ENCODE measurements at places on chromosomes 12 and 14.
A peak's percentile ranks its signal among the peaks of the same experiment; 100 is the strongest.

DNA sequence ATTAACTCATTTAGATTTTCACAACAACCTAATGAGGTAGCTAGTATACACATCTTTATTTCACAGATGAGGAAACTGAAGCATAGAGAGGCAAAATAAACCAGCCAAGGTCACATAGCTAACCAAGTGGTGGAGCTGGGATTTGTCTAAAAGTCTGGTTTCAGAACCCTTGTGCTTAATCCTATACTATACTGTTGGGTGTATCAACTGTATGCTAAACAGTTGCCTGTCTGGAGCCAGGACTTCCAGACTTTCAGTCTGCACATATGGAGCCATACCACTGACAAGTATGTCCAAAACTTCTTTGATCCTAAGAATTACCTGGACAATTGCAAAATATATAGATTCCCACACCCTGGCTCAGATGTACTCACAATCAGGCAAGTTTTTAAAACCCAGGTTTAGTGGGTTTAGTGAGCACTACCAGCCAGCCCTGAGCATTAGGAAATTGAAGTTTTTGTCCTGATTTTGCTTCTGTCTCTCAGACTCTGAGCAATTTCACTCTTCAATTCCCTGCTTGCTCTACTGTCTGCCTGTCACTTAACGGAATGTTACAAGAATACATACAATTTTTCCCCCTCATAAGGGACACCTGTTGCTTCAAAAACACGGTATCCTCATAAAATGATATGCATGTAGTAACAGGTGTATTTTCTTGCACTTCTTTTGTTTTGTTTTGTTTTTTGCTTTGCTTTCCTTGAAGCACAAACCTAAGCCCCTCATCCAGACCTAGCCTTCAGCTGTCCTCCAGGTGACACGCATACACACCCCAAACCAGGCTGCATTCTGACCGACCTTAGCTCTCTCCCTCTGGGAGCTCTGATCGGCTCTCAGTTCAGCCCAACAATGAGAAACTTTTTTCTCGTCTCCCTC is 9.6 kb upstream of the SALL2 start:
- no peak for DNase-seq

DNA sequence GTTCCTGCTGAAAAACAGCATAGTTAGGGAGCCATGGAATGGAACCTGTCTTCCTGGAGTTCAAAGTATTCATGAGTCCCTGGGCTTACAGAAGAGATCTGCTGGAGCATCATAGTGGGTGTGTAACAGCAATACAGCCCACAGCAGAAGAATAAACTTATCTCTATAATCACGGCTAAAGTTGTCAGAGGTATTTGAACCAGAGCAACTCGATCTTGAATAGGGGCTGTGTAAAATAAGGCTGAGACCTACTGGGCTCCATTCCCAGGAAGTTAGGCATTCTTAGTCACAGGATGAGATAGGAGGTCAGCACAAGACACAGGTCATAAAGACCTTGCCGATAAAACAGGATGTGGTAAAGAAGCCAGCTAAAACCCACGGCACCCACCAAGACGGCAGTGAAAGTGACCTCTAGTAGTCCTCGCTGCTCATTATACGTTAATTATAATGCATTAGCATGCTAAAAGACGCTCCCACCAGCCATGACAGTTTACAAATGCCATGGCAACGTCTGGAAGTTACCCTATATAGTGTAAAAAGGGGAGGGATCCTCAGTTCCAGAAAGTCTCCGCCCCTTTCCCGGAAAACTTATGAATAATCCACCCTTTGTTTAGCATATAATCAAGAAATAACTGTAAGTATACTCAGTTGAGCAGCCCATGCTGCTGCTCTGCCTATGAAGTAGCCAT is 223.4 kb downstream of the PCNX1 start:
- no peak for DNase-seq

DNA sequence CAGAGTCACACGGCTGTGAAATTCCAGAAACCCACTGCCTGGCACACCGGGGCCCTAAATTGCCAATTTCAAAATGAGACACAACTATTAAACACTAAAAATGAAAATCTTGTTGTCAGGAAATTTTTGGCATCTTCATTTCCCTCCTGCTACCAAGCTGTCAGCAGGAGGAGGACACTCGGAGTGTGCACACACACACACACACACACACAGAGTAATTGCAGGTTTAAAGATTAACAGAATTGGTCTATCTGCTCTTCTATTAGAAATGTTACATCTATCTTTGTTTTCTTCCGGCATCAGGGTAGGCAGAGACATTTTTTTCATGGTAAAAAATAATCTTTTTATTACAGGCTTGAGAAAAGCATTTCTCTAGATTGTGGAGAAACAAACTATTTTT is 314.2 kb downstream of the EGLN3 start:
- no peak for DNase-seq

- no peak for DNase-seq
These were observed 227.7 kb upstream of the TMEM260 start for GRCh38 chr14:56351861-56352260.

DNA sequence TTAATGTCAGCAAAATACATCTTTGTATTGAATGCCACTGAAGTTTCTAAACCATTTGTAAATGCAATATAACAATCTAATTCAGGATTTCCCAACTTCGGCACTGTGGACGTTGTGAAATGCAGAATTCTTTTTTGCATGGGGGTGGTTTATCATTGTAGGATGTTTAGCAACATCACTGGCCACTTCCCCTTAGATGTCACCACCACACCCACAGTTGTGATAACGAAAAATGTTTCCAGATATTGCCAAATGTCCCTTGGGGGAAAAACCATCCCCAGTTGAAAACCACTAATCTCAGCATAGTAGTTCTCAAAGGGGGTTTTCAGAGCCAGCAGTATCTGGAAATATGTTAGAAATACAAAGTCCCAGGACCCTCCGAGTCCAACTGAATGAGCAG is 203.3 kb downstream of the NAV3 start:
- no peak for DNase-seq

DNA sequence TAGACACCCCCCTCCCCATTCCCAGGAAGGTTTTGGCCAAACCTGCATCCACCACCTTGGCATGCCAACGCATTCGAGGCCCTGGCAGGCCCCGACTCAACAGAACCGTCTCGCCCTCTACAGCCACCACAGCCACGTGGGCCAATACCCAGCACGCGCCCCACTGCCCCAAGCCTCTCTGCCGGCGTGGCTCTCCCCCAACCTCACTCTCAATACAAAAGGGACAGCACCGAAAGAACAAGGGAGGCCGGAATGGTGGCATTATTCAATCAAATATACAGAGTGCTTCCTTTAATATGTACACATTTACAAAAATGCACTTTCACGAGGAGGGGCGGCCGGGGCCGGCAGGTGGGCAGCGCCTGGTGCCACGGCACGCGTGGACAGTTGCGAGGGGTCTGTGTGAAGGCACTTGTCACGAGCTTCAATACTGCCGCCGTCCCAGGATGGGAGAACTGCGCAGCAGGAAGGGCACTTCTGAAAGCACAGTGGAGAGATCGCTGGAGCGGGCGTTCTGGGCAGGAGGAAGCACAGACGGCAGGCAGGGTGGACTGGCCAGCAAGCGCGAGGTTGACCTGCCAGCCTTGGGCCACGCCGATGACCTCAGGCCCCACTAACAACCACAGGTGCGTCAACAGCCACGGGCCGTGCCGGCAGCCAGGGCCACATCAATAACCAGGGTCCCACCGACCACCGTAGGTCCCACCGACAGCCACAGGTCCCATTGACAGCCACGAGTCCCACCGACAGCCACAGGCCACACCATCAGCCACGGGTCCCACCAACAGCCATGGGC is 26.9 kb downstream of the JAG2 start:
- no peak for DNase-seq

DNA sequence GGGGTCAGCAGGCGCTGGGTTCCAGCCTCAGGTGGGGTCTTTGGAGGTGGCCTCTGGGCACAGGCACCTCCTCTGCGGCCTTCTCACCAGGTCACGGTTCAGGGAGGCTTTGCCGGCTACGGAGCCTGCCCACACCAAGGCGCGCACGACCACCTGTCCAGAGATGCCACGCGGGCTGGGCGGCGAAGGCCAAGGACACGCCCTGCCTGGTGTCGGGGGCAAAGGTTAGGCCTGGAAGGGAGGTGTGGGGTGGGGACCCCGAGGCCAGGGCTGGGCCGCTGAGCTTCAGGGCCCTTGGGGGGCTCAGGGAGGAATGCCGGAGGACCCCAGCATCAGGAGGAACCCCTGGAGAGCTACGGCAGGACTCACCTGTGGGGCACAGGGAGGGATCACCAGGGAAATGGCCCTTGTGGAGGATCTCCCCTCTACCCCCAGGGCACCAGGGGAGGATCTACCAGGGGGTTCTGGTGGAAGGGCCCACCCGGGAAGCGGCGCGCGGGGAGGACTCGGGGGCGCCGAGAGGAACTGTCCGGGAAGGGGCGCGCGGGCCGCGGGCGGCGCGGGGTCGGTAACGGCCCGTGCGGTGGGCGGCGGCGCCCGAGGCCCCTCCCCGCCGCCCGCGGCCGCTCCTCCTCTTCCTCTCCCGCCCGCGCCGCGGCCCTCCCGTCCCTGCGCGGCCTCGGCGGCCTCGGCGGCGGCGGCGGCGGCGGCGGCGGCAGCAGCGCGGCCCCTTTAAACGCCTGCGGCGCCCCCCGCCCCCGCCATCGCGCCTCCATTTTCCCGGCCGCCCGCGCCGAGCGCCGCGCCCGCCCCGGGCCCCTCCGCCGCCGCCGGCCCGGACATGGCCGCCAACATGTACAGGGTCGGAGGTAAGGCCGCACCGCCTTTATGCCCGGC is at the start of gene MTA1:
Gene MTA1, plus strand, starts transcription at position 633 of the 897 bp plus-strand sequence. Its CDS starts 209 bp downstream, at position 842.
- DNase-seq = peak; percentile 19

DNA sequence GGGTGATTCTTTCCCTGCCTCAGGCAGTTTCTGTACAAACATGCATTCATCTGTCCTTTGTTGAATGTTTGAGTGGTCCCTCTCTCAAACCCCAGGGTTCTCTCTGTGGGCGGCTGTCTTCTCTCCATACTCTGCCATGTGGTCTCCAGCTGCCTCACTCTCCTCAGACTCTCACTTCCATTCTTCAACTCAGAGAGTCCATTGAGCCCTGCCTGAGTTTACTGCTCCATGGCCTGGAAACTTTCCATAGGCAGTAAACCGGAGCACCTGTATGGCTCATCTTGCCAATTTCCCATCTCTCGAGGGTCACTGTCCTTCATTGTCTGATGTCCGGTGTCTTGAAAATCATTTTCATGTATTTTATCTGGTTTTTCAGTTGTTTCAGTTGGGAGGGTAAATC is 11.3 kb downstream of the C14orf132 start:
- no peak for DNase-seq

DNA sequence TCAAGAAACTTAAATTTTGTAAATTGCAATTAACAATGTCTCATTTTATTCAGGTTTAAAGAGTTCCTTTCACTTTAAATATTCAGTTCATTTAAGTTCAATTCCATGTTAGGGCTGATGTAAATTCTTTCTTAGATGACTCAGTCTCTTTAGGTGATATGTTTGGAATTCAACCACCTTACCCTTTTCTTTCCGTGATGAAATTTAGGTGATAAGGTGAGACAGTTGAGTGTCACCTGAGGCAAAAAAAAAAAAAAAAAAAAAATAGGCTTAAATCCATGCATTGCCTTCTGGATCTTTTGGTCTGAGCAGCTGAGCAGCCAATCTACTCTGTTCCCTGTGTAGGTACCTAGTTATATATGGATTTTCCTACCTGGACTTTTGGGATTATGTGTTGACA is 299.5 kb downstream of the DAD1 start:
- no peak for DNase-seq

DNA sequence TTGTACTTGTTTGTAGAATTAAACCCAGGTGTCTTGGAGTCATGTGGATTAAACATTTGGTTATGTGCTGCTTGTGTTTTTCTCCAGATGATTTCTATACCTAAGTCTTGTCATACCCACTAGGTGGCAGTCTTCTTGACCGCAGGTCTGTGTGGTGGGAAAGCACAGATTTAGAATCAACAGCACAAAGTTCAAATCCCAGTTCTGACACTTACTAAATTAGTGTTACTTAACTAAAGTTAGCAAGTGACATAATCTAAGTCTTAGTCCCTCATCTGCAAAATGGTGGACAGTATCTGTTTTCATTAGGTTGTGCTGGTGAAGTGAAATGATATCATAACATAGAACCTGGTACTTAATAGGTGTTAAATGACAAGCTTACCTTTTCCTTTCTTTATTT is 151.0 kb upstream of the ARHGAP5 start:
- DNase-seq = peak; percentile 26

- no peak for DNase-seq
These were observed 708 bp upstream of the IGFBP6 start for GRCh38 chr12:53096759-53097158.

DNA sequence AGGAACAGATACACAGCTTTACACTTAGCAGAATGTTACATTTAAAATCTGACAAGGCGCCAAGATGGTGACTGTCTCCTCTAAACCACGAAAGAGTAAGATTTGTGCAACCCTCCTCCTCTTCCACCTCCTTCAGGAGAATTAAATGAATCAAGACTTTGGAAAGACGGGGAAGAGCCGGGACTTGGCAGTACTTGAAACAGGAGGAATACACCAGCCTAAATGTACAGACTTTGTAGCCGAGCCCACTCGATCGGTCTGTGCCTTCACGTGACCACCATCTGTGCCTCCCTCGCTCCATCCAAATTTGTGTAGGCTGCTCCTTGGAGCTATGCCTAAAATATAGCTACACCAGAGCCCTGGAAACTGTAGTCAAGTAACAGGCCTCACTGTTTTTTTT is 38.3 kb downstream of the SSPN start:
- DNase-seq = no peak

DNA sequence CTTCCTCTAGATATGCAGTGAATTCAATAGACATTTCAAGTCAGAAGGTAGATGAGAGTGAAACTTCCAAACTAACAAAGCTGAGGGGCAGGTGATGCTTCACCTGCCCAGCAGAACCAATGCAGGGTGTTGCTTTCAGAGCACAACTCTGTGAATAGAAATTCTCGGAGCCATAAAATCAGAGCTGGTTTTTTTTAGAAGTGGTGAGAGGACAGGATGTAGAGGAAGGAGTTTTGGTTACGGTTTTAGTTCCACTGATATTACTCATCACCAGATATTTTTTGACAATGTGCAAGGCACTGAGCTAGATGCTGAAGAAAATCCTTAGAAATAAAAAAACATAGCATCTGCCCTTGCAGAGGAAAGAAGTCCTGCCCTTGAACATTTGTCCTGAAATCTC is 62.2 kb downstream of the BMP4 start:
- no peak for DNase-seq

DNA sequence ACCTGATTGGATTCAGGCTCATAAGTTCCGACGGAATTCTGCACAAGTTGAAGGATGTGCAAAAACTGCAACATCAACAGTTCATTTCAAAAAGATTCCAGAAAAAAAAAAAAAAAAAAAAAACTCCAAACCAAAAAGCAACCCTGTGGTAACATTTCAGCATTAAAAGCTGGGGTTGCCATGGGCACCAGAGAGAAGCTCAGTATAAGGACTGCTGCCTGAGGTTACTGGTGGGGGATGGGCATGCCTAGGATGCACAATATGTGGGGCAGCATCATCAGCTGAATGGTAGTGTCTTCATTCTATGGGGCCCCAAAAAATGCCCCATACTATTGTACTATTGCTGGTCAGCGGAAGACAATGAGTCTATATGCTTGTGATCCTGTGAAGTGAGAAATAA is 44.7 kb downstream of the MBIP start:
- peak; percentile 36 for DNase-seq

- DNase-seq = no peak
These were observed 45.3 kb upstream of the CNTN1 start for GRCh38 chr12:40646911-40647310.

GRCh38 chr14:102686196-102686801 is 91.0 kb upstream of the TRAF3 start:
- DNase-seq = no peak

- DNase-seq = no peak
These were observed 670 bp upstream of the PSMA3 start for GRCh38 chr14:58243790-58244555.

- no peak for DNase-seq
These were observed 7.0 kb downstream of the NOC4L start for GRCh38 chr12:132151145-132151765.

- no peak for DNase-seq
These were observed 293.8 kb downstream of the NOVA1 start for GRCh38 chr14:26304056-26304455.
